ENCODE measurements at places on chromosomes 11 and 22.

DNA sequence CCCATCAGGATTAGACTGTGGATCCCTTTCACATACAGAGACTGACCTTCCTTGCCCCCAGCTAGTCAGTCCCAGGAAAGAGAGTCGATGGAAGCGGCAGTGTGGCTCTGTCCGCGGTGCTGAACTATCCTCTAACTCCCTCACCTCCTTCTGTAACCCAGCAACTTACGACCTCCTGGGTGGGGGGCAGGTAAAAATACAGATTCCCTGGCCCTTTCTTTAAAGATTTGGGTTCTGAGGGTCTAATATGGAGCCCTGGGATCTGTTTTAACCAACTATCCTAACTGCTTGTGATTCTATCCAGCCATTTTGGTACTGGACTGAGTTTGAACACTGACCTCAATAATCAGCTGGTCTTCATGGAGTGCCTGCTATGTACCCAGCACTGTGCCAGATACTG lies 23.2 kb downstream of the MFNG start:
- DNase-seq = no peak

GRCh38 chr11:15912825-15913224 lies 443.5 kb downstream of the SOX6 start:
- no peak for DNase-seq

- no peak for DNase-seq
Observed at GRCh38 chr22:27311698-27312550, 489.6 kb downstream of the MN1 start.

GRCh38 chr22:38193580-38193979 lies 8.2 kb upstream of the MAFF start:
- no peak for DNase-seq

GRCh38 chr11:75191330-75191717 lies 40.4 kb downstream of the SLCO2B1 start:
- DNase-seq = no peak

- DNase-seq = no peak
Observed at GRCh38 chr11:72102631-72102945, 509 bp downstream of the LAMTOR1 start.

- DNase-seq = no peak
Observed at GRCh38 chr22:36787204-36787988, 11.5 kb upstream of the IFT27 start.

DNA sequence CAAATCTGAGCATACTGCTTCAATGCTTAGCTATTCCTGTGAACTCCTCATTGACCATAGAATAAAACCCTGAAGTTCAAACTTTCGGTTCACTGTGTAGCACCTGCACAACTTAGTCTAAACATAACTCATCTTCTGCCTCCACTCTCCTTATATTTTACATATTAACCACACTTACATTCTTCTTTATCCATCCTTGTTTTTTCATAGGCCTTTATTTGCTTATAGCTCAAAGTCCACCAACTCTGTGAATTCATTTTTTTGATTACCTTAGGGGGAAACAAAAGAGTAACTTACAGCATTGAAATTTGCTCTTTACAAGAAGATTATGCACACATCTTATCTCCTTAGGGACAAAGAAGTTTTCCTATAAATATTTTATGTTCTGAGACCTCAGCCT lies 521.6 kb upstream of the FAT3 start:
- DNase-seq = no peak

- no peak for DNase-seq
Observed at GRCh38 chr22:44245438-44245837, 64.7 kb downstream of the PARVG start.

DNA sequence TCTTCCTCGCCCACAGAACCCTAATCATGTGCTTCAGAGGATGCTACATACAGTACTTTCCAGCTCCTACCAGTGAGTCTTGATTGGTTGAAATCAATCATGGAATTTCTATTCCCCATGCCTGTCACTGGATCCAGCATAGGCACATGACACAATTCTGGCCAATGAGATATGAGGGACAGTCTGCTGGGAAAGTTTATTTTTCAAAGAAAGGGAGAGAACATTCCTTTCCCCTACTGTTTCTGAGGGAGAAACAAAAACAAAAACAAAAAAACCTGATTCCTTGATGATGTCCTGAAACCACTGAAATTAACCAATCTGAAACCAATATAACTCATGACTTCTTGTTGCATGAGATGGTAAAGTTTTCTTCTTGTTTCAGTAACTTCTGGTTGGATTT lies 3.3 kb upstream of the RCN1 start:
- no peak for DNase-seq

DNA sequence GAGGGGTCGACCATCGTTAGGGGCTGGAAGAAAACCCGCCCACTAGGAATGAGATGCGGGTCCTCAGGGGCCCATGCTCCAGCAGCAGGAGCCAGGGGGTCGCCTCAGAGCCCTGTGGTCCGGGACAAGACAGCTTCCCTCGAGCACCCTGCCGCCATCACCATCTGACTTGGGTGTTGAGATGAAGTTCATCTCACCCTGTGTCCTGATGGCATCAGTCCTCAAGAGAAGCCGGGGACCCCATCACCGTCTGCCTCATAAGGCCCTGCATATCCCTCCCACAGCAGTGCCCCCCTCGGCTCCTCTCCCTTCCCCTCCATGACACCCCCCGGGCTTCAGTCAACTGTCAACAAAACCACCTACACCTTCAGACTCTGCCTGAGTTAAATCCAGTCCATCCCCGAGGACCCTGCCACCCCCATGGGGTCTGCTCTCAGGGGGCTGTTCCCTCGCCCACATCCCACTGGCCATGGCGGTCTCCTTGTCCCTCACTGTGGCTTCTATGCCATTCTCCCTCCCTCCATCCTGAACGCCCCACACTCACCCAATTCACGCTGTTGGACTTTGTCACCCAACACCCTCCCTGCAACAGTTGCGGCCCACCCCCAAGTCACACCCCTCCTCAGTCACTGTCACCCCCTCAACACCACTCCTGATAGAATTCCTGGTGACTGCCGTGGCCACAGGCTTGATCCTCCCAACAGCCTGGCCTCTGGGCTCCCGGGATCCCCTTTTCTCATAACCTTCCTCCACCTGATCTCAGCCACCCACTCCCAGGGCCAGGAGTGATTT lies 87.7 kb upstream of the RTL6 start:
- no peak for DNase-seq

Measured in SW 1271 (cell line).